SHP77 (cell line): ENCODE measurements at places on chromosomes 11 and 22.

GRCh38 chr11:67370351-67371076 lies 2.9 kb downstream of the CLCF1 start:
- no peak for DNase-seq

- DNase-seq: no peak
Observed at GRCh38 chr11:58774164-58774593, 42.4 kb upstream of the GLYAT start.

- DNase-seq: no peak
Observed at GRCh38 chr11:18936002-18936673, 3.1 kb downstream of the MRGPRX1 start.

GRCh38 chr11:61118004-61118403 lies 15.7 kb downstream of the CD5 start:
- DNase-seq: no peak

DNA sequence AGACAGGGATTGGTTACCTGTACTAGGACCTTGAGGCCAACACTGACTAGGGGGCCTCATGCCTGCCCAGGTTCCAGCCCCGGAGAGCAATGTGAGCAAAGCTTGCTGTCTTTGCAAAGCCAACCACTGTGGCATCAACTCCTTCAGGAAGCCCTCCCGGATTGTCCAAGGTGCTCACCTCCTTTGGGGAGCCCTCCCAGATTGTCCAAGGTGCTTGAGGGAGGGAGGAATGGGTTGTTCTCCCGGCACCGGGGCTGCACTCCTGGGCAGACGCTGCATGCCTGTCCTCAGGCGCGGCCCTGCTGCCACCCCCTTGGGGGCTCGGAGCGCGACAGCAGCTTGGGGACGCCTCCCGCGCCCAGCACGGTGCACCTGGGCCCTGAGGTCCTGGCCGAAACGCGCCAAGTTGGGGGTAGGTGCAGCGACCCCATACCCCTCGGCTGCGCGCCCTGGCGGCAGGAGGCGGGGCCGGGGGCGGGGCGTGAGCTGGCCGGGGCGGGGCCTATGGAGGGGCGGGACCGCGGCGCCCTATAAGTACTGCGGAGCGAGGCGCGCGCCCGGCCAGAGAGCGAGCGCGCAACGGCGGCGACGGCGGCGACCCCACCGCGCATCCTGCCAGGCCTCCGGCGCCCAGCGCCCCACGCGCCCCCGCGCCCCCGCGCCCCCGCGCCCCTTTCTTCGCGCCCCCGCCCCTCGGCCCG lies at the start of gene CD81:
TSS of gene CD81 (plus strand) at position 560 of the 701 bp plus-strand sequence. CDS start 240 bp downstream, outside the sequence.
- no peak for DNase-seq

GRCh38 chr11:124769806-124770774 lies 8.0 kb upstream of the ESAM start:
- no peak for DNase-seq

DNA sequence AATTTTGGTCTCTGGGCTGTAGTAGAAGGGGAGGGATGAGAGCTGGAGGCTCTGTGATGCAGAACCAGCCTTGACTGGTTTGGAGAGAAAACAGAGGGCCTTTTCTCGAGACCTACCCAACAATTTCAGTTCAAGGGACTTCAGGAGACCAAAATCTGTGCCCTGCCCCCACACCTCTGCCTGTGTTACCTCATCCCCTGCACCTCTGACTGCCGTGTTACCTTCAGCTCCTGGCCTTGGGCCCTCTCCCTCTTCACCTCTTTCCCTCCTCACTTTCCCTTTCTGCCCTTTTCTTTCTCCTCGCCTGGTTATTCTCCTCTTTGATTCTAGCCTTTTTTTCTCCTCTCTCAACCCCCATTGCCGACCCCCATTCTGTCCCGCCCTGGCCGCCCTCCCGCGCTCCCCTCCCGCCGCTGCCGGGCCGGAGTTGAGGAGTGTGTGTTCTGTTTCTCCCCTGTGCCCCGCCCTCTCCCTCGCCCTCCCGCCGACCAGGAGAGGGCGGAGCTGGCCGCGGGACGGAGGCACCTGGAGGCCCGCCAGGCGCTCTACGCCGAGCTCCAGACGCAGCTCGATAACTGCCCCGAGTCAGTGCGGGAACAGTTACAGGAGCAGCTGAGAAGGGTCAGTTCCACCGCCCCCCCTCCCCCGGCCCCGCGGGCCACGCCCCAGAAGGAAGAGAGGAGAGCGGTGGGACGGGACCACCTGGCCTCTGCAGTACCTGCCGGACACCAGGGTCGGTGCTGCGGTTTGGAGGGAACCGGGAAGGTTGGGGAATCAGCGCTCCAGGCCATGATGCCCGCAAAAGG lies 27.2 kb downstream of the PHLDB1 start:
- DNase-seq: peak; percentile 55

- peak; percentile 15 for DNase-seq
Observed at GRCh38 chr11:7657306-7658025, 15.8 kb downstream of the CYB5R2 start.

DNA sequence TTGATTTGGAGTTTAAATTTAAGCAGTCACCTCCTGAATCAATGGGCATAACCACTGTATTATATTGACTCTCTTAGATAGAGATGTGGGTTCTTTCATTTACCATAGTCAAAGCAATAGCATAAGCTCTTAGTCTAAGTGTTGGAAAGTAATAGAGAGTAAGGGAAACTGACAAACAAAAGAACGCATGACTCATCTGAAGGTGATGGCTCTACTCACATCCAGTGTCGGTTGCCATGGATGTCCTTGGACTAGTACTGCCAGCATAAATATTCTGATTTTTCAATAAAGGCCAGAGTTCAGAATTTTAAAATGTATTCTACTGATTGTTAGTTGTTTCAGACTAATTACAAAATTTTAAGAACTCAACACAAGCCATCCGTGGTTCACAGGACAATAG lies 444.9 kb upstream of the DDI1 start:
- no peak for DNase-seq
